ENCODE measurements at places on chromosomes 7 and 10. TPM values are rescaled to one million over a fixed set of nuclear protein-coding genes. Genes with fewer than 3 reads are reported as not detected.

The CADPS2 gene
- total RNA-seq = 1.6 TPM

The POM121L12 gene
- not detected for total RNA-seq

The PNLIPRP3 gene
- not detected for total RNA-seq

The TRIM50 gene
- not detected for total RNA-seq

The OR2AE1 gene
- total RNA-seq = not detected

The ARHGEF35 gene
- 12.0 TPM for total RNA-seq

The MACC1 gene
- 0.08 TPM for total RNA-seq

The PFKFB3 gene
- 17.1 TPM for total RNA-seq

The SPAM1 gene
- total RNA-seq = not detected

The KIN gene
- 8.4 TPM for total RNA-seq

The SCART1 gene
- 0.57 TPM for total RNA-seq

All from Panc1 (cell line).